ENCODE measurements at places on chromosomes 11 and 22.

GRCh38 chr11:13772223-13773046 lies 104.0 kb downstream of the FAR1 start:
- peak; percentile 61 for DNase-seq

GRCh38 chr11:10490032-10490397 lies 35.0 kb downstream of the AMPD3 start:
- no peak for DNase-seq

- no peak for DNase-seq
Observed at GRCh38 chr22:42366806-42367581, 65.2 kb downstream of the NFAM1 start.

GRCh38 chr22:24901448-24901847 lies 45.0 kb downstream of the LHFPL7 start:
- no peak for DNase-seq

GRCh38 chr11:65870706-65871681 lies 1.6 kb downstream of the EFEMP2 start:
- no peak for DNase-seq

GRCh38 chr11:32386770-32387377 lies 48.5 kb downstream of the WT1 start:
- no peak for DNase-seq

GRCh38 chr11:117717485-117718314 lies 79.3 kb downstream of the DSCAML1 start:
- no peak for DNase-seq

- DNase-seq = peak; percentile 43
Observed at GRCh38 chr11:72040491-72041363, 39.6 kb downstream of the NUMA1 start.

- no peak for DNase-seq
Observed at GRCh38 chr11:110003426-110003825, 89.8 kb upstream of the ZC3H12C start.

- DNase-seq = no peak
Observed at GRCh38 chr22:46001046-46001425, 24.1 kb upstream of the WNT7B start.

- no peak for DNase-seq
Observed at GRCh38 chr11:69949327-69949726, 128.8 kb upstream of the ANO1 start.

- DNase-seq = peak; percentile 67
Observed at GRCh38 chr11:75706260-75706729, 11.3 kb upstream of the MOGAT2 start.

DNA sequence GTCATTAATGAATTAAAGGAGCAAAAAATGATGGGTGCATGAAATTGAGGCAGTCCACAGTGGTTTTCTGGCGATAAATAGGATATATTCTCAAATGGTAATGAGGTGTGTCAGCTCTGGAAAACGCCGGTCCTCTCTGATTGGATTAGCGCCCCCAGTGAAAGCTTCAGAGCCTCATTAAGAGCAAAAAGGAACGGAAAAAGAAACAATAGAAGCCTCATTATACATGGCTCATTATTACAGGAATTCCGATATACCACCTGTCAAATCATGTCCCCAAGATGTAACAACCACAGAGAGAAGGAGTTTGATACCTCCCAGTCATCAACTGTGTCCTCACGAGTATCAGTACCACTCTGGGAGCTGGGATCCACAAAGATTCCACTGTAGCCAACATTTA lies 175.7 kb upstream of the PITPNB start:
- no peak for DNase-seq

- no peak for DNase-seq
Observed at GRCh38 chr11:111376181-111376871, 2.7 kb downstream of the POU2AF1 start.

- DNase-seq = no peak
Observed at GRCh38 chr11:14676068-14676467, 32.5 kb downstream of the PDE3B start.

- no peak for DNase-seq
Observed at GRCh38 chr22:41801886-41802285, 1.4 kb downstream of the CCDC134 start.

- no peak for DNase-seq
Observed at GRCh38 chr11:14424096-14424495, 65.1 kb upstream of the RRAS2 start.

GRCh38 chr11:108947654-108948570 lies 283.0 kb downstream of the DDX10 start:
- no peak for DNase-seq

DNA sequence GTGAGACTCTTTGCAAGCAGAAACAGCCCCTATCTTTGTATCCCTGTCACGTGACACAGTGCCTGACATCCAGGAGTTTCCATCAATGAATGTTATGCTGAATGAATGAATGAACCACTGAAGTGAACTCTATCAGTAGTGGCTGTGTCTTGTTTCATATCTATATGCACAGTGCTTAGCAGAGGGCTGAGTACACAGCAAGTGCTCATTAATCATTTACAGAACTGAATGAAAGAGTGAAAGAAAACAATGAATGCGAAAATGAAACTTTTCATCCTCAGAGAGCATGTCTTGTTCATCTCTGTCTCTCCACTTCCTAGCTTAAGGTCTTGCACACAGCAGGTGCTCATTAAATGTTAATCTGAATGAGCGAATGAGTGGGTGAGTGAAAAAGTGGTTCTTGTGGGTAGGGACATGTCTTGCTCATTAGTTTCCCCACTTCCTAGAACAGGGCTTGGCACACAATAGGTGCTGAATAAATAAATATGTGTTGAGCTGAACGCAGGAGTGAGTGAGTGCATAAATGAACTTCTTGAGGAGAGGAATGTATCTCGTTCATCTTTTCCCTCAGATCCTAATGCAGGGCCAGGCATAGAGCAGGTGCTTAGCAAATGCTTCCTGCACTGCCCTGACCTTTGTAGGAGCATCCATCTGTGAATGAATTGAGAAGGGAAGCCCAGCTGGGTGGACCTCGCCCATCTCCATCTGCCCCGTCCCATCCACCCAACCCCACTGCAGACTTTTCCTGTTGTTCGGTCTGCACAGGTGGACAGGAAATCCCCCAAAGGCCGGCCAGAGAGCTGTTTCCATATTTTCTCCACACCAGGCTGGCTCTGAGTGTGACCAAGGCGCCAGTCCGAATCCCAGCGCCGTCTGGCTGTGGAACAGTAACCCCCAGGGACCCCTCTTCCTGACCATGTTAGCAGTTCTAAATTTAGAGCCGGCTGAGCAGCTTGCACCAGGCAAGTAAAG lies 113.4 kb upstream of the CRYBB3 start:
- no peak for DNase-seq

Data from iPS DF 6.9 (cell line).